ENCODE measurements at places on chromosomes 3 and 15.

DNA sequence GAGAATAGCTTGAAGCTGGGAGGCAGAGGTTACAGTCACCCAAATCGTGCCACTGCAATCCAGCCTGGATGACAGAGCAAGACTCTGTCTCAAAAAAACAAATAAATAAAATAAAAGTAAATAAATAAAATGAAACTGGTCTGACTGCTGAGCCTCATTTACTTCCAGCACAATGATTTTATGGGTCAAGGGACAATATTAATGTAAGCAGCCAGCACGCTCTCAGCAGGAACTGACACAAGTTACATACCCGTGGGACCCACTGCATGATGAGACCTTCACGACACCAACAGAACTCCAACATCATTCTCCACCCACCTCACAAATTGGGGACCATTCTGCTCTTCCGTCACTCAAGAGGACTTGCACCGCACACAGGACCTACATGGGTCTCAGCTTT is 230.3 kb downstream of the MAGI1 start:
- DNase-seq: no peak

DNA sequence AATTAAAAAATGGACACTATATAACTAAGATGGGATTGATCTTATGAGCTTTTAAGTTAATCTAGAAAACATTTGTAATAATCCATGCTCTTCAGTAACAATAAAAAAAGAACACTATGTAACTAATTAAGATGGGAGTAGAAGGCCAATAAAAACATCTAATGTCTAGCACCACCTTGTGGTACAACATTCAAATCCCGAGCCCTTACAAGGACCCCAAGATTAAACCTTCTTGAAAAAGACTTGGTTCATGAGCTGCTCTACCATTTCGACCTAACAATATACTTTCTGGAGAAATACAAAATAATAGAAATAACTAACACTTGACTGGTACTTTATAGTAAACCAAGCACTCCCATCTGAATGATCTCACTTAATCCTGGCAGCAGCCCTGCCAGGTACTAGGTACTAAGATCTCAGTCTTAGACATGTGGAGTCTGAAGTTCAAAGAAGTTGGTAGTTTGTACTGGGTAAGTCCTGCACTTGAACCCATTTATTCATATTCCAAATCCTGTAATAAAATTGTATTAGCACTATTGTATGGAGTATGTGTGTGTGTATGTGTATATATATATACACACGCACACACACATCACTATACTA is 21.8 kb downstream of the METTL6 start:
- no peak for DNase-seq

DNA sequence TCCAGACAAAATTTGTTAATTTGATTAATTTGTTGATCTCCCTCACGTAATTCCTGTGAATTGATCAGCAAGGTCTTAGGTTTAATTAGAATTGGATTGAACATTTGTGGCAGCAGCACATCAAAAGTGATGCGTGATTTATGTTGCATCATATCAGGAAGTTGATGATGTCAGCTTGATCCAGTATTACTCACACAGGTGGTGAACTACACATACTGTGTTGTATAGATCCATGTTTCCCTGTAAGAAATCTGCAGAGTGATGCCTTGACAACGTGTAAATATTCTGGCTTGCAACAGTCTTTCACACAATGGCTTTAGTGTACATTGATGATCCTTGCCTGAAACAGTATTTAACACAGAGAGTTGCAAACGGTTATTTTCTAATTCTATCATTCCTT is 200.4 kb downstream of the ADAMTSL3 start:
- DNase-seq: no peak

GRCh38 chr3:141059816-141060215 is 8.7 kb downstream of the SPSB4 start:
- DNase-seq: no peak

DNA sequence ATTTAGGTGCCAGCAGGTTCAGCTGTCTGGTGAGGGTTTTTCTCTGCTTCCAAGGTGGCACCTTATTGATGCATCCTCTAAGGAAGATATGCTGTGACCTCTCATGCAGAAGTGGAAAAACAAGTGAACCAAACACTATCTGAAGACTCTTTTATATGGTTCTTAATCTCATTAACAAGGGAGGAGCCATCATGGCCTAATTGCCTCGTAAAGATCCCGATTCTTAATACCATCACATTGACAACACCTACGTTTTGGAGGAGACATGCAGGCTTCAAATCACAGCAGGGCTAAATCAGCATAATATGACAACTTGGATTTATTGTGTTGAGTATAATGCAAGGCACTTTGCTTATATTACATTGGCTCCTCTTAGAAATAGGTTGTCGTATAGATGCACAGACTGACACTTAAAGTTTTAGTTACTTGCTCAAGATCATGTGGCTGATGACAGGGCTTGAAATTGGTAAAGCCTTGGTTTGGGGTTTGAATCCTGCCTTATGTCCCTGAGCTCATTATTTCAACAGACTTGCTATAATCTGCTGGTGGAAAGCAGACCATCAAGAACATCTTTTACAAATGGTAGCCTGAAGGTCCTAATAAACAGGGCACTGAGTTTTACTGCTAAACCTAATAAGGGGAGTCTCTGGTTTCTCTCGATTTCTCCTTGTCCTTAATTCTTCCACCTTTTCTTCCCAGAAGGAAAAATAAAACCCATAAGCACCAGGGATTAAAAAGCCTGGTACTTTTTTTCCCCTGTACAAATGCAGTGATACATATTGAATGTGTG is 88.2 kb downstream of the PTPRG start:
- no peak for DNase-seq

DNA sequence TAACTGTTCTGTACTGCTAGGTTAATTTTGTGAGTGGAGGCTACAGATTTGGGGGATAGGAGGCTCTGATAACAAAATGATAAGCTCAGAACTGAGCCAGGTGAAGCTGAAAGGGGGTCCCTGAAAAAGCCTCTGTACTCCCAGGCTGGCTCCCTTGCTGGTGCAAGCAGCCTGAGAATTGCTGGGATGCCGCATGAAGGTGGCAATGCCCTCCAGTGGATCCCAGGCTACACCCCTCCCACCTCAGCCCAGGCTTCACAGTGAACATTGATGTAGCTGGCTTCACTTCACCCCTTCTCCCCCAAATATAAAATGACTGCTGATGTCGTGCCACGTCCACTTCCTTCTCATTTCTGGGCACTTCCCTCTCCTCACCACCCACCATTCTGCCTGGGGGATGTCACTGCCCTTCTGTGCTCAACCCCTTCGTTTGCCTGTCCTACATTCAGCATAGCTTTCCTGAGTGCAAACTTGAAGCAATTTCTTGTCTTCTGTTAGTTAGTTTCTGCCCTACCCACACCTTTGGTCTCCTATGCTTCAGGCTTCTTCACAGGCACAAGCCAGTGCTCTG is 9.7 kb upstream of the ARHGEF26 start:
- DNase-seq: no peak

DNA sequence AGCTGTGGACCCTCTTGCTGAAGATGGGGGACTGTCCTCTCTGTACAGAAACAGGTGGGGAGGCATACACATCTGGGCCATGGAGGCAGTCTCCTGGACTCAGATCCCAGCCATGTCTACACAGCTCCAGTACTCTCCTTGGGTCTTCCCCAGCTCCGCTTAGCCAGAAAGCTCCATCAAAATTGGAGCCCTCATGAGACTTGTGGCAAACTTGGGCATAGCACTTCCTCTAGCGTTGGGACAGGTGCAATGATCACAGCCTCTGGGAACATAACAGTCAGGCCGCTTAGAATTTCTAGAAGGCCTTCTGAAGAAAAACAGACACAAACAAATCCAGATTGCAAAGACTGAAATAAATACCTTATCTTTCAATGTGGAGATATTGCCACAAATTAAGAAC is 634.3 kb upstream of the GOLIM4 start:
- DNase-seq: no peak

- DNase-seq: no peak
Observed at GRCh38 chr3:39260957-39261356, 18.9 kb downstream of the CX3CR1 start.

- no peak for DNase-seq
Observed at GRCh38 chr3:10883478-10884234, 67.6 kb downstream of the SLC6A11 start.

GRCh38 chr15:38886315-38887163 is 321.9 kb upstream of the RASGRP1 start:
- DNase-seq: no peak

DNA sequence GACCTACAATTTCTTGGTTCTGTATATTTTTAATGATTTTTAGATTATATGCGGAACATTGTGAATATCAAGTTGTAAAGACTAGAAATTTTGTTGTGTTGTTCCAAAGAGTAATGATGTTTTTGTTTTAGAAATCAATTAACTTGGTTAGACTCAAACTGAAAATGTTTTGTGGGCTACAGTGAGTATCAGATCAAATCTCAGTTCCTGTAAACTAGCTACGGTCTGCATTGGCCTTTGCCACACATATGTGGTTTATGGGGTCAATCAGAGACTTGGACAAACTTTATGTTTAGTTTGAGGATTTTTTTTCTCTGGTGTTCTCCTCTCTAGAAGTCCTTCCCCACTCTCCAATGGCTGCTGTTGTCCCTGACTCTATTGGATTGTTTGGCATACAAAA is 308.0 kb upstream of the THRB start:
- DNase-seq: no peak

DNA sequence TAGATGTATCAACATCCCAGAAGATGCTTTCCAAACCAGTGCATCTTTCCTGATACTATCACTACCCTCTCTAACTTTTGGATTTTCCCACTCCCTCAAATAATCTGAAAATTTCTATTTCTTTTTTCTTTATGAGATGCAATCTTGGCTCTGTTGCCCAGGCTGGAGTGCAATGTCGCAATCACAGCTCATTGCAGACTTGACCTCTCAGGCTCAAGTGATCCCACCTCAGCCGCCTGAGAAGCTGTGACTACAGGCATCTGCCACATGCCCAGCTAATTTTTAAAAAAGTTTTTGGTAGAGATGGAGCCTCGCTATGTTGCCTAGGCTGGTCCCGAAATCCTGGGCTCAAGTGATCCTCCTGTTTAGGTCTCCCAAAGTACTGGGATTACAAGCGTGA is 239.7 kb downstream of the SUCLG2 start:
- DNase-seq: no peak

GRCh38 chr3:141073580-141073979 is 22.4 kb downstream of the SPSB4 start:
- DNase-seq: no peak

DNA sequence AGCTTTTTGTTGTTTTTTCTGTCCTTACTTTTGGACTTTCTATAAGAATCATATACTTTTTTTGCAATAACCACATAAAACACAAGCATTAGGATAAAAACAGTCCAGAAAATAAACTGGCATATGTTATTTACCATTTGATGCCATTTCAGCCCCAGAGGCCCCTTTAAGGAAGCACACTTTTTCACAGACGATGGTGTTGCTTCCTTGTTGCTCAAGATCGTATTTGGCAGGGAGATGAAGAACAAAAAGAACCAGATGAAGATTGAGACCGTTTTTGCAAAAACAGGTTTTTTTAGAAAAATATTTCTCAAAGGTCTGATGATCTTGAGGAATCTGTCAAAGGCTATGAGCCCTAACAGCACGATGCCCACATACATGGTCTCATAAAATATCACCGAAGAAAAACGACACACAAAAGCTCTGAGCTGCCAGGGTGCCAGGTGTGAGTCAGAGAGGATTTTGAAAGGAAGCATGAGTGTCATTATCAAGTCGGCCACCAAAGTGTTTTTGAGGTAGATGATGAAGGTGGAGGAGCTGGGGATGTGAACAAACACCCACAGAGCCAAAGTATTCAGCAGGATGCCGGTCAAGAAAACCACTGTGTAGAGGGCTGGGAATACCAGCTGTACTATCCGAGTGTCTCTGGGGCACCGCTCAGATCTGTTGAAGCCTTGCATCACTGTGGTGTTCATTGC is 902 bp downstream of the P2RY13 start:
- no peak for DNase-seq

GRCh38 chr3:195181741-195182469 is 89.1 kb downstream of the XXYLT1 start:
- DNase-seq: no peak

GRCh38 chr3:175192536-175192935 is 333.4 kb downstream of the NAALADL2 start:
- DNase-seq: no peak

GRCh38 chr3:134453631-134454030 is 32.2 kb downstream of the ANAPC13 start:
- DNase-seq: no peak

GRCh38 chr15:61116825-61117224 is 112.3 kb downstream of the RORA start:
- DNase-seq: no peak

DNA sequence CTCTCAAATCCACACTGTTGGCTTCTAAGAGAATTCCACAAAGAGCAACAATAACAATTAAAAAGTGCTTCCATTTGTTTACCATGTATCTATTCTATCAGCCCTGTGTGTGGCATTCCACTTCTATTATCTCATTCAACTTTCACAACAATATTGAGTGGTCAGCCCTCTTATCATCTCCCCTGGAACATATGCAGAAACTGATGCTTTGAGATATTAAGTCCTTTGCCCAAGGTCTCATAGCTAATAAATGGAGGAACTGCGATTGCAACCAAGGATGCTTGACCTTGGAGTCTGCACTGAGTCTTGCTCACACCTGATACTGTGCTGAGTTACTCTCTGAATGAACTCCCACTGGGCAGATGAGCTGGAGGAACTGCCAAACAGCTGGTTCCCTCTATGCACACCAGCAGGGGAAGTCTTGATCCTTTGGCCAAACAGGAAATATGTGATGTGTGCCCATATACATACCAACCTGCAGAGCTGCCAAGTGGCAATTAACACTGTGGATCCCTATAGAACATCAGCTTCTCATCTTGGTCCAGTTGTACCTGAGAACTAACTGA is 144.7 kb upstream of the WNT5A start:
- DNase-seq: no peak

DNA sequence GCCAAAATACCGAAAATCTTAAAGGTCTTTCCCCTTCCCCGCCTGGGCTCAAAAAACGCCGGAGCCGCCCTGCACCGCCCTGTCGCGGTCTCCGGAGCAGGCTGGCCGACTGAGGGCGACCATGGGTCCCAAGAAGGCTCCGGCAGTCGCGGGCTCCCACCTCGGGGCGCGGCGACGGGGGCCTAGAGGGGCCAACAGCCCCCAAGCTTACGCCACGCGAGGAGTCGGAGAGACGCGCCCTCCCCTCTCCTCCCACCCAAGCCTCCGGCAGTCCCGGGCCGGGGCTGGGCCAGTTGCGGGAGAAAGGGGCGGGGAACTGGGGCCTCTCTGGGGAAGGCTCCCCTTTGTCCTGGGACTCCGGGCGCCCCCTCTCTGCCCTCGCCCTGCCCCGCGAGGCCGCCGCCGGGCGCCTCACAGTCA is 69.2 kb downstream of the GOLGA8B start:
- no peak for DNase-seq
